Hepatocyte (in vitro differentiated cells): ENCODE measurements at places on chromosomes 3 and 15.

DNA sequence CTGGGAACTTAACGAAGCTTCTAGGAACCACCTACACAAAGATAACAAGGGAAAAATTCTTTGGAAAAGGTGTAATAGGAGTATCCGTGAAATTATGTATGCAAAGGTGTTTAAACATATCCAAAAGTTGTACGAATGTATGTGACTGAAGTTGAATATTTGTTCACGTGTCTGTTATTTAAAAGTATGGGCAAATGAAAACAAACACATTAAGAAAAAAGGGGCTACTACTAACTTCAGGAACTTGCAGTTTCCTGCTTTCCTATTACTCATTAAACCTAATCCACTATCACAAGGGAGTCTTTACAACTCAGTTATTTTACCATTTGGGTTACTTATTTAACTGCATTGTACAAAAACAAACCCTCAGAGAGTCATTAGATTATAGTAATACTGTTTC lies 33.9 kb upstream of the GRAMD1C start:
- DNase-seq = no peak

DNA sequence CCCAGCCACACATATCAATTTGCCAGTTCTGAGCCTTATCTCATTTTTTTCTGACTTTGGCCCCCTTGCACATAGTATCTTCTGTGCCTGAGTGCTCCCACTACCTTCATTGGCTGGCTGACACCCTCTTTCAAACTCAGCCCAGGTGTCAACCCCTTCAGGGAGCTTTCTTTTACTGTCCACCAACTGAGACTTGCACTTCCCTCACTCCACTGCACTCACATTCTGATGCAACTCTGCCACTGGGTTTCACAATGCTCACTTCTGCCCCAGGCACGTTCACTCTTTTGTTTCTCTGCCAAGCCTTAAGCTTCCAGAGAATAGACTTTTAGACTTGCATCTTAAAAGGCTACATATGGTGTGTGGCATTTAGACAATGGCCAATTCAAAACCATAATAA lies 101.5 kb upstream of the CBLB start:
- peak; percentile 11 for DNase-seq

DNA sequence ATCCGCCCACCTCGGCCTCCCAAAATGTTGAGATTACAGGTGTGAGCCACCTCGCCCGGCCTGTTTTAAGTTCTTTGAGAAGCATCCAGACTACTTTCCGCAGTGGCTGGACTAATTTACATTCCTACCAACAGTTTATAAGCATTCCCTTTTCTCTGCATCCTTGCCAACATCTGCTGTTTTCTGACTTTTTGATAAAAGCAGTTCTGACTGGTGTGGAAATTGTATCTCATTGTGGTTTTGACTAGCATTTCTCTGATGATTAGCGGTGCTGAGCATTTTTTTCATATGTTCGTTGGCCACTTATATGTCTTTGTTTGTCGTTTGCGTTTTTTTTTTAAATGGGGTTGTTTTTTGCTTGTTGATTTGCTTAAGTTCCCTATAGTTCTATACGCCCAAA lies 208.4 kb upstream of the DPPA4 start:
- no peak for DNase-seq

DNA sequence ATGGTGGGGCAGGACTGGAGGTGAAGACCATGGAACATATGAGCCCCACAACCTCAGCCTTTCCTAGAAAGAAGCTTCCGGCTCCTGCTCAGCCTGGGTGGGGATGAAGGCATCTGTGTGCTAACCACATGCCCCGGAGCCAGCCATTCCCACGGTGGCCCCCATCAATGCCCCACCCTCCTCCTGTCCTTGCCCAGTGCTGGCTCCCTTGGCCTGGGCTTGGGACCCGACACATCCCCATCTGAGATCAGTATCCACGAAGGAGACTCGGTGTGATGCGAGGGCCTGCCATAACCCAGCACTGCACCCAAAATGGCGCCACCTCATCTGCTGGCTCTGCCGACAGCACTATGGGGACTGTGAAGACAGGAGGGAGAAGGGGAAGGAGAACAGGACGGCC lies 16.5 kb upstream of the PLXND1 start:
- DNase-seq = no peak

- DNase-seq = no peak
Measured at GRCh38 chr3:162512488-162512887, 1015.9 kb downstream of the OTOL1 start.

GRCh38 chr15:27232876-27233275 lies 261.9 kb downstream of the GABRG3 start:
- no peak for DNase-seq

- no peak for DNase-seq
Measured at GRCh38 chr3:128435561-128435960, 31.1 kb downstream of the DNAJB8 start.

DNA sequence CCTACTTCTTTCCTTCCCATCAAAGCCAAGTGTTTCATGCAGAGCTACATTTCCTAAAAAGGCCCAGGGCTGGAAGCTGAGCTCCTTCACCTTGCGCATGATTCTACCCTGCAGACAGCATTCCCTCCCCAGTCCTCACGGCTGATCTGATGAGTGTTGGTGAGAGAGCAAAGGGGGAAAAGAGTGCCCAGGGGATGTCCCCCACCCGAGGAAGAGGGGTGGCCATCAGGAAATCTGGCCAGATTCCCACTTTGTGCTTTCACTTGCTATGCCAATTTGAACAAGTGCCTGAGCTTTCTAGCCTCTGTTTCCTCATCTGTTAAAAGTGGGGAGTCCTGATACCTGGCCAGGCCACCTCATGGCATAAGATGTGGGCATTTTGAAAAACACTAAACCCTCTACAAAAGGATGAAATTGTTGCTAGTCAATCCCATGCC lies 231.0 kb upstream of the TLE3 start:
- no peak for DNase-seq

DNA sequence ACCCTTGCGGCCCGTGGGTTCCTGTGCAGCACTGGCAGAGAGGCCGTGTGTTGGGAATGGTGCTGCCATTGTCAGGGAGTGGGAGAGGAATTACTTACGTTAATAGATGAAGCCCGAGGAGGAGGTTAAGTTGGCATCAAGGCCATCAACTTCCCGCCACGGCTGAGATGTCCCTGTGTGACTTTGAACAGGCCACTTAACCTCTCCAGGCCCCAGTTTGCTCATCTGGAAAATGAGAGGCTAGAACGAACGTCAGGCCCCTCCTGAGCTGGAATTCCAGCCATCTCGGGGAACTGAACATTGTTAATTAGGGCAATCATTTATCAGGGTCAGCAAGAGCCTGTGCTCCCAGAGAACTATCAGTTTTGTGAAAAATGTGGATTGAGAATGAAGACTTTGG lies 91.4 kb upstream of the MYZAP start:
- DNase-seq = no peak

DNA sequence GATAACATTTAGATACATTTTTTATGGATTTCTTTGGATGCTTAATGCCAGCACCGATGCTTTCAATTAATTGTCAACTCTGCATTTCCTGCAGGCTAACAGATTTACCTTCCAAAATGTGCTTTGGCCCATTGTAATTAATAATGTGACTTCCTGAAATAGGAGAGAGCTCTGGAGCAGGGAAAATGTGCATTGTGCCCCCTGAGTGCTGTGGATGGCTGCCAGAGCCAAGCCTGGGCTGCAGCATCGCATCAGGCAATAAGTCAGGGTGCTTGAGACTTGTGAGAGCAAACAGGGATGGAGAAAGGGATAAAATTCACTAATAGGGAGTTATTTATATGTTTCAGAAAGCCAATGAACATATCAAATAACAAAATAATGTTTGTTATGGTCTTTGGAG lies 133.8 kb downstream of the MOBP start:
- DNase-seq = no peak

GRCh38 chr3:182957676-182958266 lies 22.6 kb downstream of the DCUN1D1 start:
- no peak for DNase-seq

DNA sequence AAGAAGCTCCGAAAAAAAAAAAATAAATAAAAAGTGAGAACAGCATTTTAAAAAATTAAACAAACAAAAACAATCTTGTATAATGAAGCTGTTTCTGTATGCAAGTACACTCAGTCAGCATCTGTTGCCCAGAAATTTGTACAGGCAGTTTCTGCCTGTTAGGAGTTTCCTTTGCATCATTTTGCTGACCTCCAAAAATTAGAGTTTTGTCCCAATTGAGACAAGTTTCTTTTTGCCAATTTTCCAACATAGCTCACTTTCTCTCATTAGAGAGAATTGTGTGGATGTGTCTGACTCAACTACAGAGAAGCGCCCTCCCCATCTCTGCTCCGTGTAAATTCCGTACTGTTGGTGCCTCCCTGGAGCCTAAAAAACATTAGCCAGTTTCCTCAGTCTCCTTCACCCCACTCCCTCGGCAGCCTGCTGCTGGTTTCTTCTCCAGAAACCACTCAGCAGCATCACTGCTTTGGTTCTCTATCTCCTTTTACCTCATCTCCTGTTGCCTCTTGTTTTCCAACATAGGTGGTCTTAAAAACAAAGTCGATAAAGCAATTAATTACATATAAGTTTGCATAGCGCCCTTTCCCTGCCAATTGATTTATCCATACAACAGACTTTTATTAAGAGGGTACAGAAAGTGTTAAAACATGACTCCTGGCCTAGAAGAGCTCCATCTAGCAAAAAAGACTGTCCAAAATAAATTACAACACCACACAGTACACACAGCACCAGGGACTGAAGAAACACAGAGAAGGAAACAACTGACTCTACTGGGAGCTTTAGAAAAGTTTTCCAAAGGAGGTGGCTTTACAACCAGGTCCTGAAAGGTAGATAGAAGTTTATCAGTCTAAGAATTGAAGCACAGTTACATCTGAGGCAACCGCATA lies 286.7 kb downstream of the SHOX2 start:
- no peak for DNase-seq

DNA sequence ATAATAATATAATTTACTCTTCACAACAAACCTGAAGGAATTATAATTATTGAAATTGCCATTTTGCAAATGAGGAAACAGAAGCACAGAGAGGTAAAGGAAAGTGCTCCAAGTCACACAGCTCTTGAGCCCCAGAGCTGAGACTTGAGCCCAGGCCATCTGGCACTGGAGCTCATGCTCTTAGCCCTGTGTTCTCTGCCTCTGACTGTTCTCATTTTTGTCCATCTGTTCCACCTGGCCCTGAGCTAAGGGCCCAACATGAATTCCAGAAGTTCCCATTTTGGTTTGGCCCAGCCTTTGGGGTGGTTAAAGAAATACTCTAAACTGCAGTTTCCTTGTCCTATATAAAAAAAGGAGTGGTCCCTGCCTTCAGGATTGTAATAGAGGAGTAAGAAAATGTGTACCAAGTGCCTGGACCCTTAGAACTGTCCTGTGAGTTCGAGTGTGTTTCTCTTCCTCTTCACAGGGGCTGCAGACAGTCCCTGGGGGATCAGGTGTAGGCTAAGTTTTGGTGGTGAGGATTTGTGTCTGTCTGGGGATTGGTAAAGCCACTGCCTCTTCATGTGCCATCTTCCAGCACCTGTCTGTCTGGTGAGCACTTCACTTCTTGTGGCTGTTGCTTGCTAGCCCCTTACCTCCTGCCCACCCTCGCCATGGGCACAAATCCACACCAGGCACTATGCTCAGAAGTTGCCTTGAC lies 91.8 kb downstream of the DNAJB8 start:
- DNase-seq = no peak

- no peak for DNase-seq
Measured at GRCh38 chr3:130014526-130014925, 40.0 kb downstream of the TRH start.

DNA sequence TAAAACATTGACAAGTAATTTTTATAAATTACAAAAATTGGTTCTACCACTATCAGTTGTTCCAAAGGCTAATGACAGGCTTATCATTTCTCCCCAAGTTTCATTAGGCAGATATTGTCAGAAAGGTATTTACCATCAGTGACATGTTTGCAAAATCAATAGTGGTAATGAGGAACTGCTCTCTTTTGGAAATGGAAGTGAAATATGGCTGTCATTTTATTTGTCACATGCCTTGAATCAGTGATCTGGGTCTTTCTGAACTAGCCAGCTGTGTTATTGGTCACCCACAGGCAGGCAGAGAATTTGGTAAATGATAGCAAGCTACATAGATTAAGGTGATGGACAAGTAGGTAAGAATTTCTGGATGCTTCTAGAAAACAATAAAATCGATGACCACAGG lies 268.0 kb upstream of the ARHGEF26 start:
- DNase-seq = no peak

DNA sequence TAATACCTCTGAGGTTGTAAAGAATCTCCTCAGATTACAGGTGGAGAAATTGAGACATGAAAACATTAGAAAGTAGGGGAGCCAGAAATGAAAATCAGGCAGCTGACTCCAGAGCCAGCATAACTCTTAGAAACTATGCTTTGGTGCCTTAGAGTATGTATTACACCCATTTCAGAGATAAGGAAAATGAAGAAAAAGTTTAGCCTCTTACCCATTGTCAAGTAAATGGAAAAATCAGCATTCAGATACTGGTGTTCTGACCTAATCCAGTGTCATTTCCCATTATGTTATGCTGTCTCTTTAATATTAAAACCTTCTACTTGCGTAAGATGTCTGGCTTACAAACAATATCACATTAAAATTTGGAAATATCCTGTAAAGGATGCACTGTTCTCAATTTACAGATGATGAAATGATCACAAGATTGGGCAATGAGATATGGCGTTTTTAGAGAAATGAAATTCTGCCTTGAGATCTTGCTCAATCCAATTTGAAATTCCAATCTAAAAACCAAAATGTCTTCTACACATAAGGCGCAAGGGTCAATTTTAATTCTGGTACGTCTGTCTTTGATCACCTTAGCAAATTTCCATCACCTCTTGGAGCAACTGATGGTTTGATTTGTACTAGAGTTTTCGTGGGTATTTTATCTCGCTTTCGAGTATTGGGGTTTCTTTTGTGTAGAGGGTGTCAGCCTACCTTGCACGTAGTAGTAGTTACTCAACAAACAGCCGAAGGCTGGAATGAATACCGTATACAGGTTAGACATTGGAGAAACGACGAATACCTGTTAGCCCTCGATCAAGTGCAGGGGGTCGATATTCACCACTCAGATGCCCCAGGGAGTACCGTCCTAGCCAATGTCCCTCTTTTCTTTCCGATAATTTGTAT lies 902 bp upstream of the ZCWPW2 start:
- DNase-seq = no peak

DNA sequence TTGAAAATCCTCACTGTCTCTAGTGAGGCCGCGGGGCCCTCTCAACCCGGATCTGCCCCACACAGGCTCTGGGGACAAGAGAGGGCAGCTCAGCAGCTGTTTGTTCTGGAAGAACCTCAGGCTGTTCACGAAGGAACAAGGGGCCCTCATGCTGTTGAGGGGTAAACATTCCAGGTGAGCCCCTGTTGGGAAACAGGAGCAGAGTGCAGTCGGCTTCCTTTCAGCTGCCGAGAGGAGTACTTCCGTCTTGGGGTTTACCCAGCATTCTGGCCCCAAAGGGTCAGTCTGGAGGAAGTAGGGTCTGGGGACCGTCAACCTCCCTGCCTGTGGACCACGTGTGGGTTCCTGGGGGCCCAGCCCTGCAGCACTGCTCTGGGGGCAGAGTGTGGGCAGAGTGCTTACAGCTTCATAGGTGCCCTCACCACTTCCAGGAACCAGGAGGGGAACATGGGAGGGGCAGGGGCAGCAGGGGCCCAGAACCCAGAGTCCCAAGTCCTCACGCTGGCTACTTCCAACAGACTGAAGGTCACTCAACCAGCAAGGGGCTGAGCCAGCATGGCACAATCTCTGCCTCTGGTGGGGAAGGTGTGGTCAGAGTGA lies 49.2 kb upstream of the CTSH start:
- peak; percentile 60 for DNase-seq

GRCh38 chr15:77989296-77990143 lies 88.0 kb downstream of the TBC1D2B start:
- no peak for DNase-seq

GRCh38 chr15:53985562-53985961 lies 7.3 kb downstream of the UNC13C start:
- DNase-seq = no peak
